ENCODE measurements at places on chromosomes 6 and 20.

DNA sequence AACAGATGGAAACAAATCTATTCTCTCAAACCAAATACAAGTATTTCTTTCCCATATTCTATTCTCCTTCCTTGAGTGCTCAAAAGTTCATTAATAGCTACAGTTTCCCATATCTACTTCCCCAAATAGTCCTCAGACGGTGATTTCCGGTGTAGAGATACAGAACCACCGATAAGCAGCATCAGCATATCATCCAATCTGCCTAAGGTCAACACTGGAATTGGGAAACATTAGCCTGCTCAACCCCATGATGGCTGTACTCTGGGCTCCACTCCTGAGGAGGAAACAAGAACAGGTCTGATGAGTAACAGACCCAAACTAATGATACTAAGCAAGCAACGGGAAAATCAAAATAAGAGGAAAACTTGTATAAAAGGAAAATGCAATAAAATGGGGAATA lies 115.6 kb downstream of the EPB41L2 start:
- DNase-seq: no peak

DNA sequence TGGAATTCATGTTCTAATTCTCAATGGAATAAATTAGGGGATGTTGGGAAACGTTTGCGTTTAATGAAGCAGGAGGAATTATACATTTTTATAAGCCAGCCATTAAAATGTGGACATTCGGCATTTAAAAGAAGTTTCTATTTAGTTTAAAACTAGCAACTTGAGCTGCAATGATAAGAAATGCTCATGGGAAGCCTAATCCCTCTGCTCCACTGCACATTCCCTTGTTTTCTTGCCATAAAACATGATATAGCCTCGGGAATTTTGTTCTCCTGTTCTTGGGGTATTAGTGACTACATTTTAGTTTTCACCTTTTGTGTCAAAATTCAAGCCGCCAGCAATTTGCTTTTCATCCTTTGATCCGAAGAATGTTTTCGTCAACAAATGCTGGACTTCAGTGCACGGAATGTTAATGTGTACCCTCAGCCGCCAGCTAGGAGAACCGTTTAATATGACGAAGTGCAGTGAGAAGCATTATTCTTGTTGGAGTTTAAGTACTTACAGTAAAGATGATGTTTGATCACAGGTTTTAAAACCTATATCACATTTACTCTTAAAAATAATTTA lies 137.9 kb downstream of the HIVEP1 start:
- DNase-seq: no peak

DNA sequence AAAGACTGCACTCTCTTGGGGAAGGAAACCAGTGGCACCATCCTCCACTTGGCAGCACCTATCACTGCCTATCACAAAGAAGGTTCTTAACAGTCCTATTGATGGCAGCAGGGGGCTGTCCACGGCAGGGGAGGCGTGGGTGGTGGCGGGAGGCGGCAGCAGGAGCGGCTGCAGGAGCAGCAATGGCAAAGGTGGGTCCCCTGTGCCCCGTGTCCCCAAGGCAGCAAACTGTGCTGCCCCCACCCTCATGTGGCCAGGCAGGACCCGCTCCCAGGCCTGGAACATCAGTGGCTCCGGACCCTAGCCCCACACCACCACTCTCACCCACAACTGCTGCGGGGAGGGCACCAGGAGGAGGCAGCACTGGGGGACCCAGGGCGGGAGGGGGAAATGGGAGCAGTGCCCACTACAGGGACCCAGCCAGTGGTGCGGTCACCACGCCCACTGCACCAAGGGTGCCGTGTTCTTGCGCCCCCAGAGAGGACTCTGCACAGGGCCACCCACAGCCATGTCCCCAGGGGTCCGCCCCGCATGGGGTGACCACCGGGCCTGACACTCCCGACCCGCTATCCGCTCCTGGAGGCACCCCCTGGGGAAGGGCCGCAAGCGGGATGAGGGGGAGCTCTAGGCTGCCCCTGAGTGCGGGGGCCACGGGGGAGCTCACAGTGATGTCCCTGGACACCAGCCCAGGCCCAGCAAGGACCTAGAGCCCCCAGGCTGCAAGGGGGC lies 54.6 kb downstream of the GMDS start:
- no peak for DNase-seq

DNA sequence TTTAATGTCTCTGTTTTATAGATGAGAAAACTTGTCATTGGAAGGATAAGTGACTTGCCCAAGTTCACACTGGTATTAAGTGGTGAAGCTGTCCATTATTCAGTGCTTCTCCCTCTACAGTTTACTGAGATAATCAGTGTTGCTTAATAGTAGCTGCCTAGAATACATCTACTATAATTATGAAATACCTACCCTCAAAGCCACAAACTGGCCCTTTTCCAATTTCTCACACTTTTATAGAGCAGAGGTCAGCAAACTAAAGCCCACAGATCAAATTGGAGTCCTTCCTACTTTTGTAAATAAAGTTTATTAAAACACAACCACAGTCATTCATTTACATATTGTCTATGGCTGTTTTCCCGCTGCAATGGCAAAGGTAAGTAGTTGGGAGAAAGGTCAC lies 73.5 kb downstream of the EYS start:
- DNase-seq: no peak

DNA sequence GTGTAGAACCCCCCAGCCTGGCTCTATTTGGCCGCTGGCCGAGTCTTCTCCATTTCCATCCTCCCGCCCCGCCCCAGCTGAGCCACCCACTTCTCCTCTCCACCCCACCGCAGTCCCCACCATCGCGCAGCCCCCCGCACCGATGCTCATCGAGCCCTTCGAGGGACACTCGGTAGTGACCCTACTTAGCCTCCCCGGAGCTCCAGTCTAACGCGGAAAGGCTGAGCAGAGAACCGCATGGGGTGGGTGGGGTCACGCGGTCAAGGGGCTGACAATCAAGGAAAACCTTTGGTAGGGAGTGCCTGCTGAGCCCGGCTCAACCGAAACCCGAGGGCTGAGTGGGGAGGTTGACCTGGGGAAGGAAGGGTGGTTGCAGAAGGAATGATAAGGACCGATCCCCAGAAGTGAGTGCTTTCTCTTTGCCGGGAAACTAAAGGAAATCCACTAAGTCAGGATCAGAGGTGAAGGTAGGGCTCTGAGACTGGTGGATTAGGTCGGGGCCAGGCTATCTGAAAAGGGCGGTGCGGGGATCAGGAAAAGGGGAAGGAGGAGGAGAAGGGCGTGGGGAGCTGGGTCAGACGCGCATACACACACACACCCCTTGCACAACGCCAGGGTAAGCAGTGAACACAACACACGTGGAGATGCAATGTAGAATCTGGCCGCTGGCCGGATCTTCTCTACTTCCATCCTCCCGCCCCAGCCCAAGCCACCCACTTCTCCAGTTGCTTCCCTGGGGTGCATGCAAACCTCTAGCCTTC lies 49.8 kb downstream of the CPXM1 start:
- no peak for DNase-seq

DNA sequence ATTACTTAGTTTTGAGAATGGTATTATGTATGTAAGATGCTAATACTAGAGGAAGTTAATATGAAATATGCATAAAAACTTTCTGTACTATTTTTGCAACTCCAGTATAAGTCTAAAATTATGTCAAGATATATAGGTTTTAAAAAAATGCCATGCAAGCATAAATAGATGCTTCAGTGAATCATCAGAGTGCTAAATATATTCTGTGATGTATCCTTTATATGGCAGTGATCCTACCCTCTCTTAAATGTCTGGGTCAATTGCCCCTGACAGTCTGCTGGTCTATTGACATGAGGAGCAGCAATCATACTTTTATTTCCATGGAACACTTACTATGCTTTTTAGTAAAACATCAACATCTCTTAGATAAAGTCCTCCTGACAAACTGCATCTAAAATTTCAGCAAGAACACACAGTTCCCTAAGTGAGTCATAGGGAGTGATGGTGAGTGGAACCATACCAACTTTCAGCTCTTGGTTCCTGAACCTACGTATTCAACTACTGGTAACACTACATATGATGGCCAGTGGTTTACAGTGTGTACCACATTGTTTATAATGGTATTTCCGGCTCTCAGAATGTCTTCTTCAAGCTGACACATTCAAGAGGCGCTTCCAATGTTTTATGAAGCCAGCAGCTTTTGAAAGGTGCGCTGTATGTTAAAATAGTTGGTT lies 928.7 kb upstream of the GJE1 start:
- DNase-seq: no peak

DNA sequence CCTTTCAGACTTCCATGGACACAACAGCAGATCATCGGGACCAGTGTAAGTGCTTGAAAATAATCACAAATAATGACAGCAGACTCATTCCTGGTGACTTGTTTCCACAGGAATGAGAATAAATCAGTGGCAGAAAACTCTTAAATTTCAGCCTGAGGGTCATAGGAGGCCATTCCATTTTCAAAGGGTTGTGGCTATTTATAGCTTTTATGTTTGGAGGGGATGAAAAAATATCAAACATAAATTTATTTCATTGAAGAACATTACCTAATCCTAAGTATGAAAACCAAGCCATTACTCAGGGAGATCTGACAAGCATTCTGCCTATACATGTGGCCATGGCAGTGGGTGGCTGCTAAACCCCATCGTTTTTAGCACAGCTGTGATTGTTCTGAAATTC lies 173.6 kb upstream of the CNR1 start:
- no peak for DNase-seq

DNA sequence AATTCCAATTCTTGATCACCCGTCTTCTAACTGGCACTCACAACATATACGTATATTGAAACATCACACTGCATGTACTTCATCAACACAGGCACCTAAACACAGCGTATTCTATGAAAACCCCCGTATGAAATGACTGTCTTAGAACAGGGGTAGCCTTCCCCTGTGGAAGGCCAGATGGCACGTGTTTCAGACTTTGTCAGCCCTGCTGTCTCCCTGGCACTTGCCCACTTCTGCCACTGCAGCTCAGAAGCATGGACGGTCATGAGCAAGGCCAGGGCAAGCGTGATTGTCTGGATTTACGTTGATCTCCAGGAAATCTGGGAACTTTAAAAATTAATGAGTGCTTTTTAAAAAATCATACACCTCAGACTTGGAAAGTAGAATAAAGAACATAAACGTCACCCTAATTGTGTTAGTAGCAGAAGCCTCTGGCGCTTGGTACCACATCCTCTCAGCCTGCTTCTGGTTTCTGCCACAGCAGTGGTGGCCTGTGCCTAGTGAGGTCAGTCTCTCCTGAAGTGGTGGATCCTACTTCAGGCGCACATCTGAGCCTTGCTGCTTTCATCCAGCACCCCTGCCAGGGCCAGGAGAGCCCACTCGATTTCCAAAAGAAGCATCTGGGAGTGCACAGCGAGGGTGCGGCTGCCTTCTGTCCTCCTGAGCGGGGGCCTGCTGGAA lies 18.3 kb downstream of the PDE10A start:
- no peak for DNase-seq
